ENCODE measurements at places on chromosomes 7 and 10. TPM values are rescaled to one million over a fixed set of nuclear protein-coding genes. Genes with fewer than 3 reads are reported as not detected.

The TBC1D12 gene
- 9.8 TPM for total RNA-seq

The TEX47 gene
- total RNA-seq = not detected

The HOXA13 gene
- total RNA-seq = 6.8 TPM

The STAG3 gene
- 0.44 TPM for total RNA-seq

The SPDYE2 gene
- total RNA-seq = not detected

The MUC3A gene
- not detected for total RNA-seq

The NFKB2 gene
- total RNA-seq = 30.4 TPM

The CYP2E1 gene
- 3.5 TPM for total RNA-seq

The C10orf88 gene
- 10.5 TPM for total RNA-seq

The MBL2 gene
- not detected for total RNA-seq

The CUBN gene
- 3.7 TPM for total RNA-seq

The GDF2 gene
- total RNA-seq = 0.14 TPM

All from placental pericyte (primary cell).